ENCODE measurements at places on chromosomes 2 and 18. TPM values are rescaled to one million over a fixed set of nuclear protein-coding genes. Genes with fewer than 3 reads are reported as not detected.

- no peak overlapping the region for H3K4me3 ChIP-seq
- no peak overlapping the region for H3K27ac ChIP-seq
- DNase-seq: no peak
- H3K4me1 ChIP-seq: no peaks in the 10 kb centered on the region
Observed at GRCh38 chr2:105588581-105588980, 156.1 kb upstream of the NCK2 start.

GRCh38 chr2:139155991-139156390 lies 375.8 kb upstream of the NXPH2 start:
- H3K36me3 ChIP-seq: no peaks in the 10 kb centered on the region
- peak; percentile 1 for DNase-seq
- no peaks in the 10 kb centered on the region for H3K27me3 ChIP-seq
- no peak overlapping the region for H3K27ac ChIP-seq
- no peak overlapping the region for H3K4me3 ChIP-seq

TUBA3D gene
- not detected for total RNA-seq

GRB14 gene
- 0.26 TPM for total RNA-seq

DNA sequence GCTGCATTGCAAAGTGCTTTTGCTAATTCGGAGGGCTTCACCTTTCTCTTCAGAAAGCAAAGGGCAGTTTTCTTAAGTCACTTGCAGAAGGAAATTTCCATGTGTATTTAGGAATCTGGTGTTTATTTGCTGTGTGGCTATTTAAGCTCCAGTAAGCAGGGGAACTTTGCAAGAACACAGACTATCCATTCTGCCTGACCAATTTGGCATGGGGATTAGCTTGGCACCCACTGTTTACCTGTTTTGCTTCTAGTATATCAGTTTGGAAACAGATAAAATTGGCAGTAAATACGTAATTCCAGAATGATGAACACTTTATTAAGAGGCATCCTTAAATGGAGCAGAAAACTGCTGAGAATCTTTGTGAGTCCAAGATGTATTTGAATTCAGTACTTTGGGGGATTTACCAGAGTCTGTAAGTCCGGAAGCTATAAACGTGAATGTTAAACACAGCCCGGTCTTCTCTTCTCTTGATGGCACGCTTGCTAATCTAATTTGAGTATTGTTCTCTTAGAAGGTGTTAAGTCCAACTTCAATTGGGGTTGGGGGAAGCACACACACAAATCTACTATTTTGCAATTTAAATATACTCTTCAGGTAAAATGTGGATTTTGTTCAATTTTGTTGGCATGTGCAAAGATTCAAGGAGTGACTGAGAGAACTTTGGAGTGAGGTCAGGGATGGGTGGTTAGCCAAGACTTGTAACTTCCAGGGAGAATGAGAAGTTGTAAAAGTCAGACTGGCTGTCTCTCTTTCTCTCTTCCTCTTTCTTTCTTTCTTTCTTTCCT lies 650 bp downstream of the ACKR3 start:
- H3K4me3 ChIP-seq: no peak overlapping the region
- DNase-seq: no peak
- H3K27ac ChIP-seq: no peak overlapping the region
- no peaks in the 10 kb centered on the region for H3K4me1 ChIP-seq

GRCh38 chr2:92073036-92073814 lies 2798.0 kb upstream of the TEKT4 start:
- H3K36me3 ChIP-seq: no peaks in the 10 kb centered on the region
- H3K4me1 ChIP-seq: no peaks in the 10 kb centered on the region
- H3K4me3 ChIP-seq: no peak overlapping the region
- no peaks in the 10 kb centered on the region for H3K27me3 ChIP-seq
- no peak for DNase-seq
- no peak overlapping the region for H3K27ac ChIP-seq

GRCh38 chr2:107669335-107669734 lies 157.4 kb upstream of the RGPD4 start:
- DNase-seq: peak; percentile 32
- H3K4me3 ChIP-seq: no peak overlapping the region
- H3K27ac ChIP-seq: no peak overlapping the region
- no peaks in the 10 kb centered on the region for H3K27me3 ChIP-seq
- H3K4me1 ChIP-seq: no peaks in the 10 kb centered on the region
- no peaks in the 10 kb centered on the region for H3K36me3 ChIP-seq

DNA sequence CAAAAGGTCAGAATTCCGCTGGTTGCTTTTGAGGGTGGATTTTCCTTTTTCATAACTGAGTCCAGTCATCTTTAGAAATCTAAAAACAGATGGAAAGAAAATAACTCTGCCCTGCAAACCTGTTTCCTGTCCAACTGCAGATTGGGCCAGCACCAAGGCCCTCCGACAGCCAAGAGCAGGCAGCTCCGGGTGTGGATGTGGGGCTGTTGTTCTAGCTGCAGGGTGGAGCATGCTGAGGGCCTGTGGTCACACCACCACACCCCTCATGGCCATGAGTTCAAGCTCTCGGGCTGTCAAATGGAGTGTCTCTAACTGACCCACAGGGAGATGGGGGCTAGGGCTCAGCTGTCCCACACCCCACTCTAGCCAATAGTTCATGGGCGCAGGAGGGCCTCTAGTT lies 69.3 kb upstream of the BZW1 start:
- H3K36me3 ChIP-seq: no peaks in the 10 kb centered on the region
- peaks cover 13% of the 10 kb centered on the region for H3K4me1 ChIP-seq
- no peaks in the 10 kb centered on the region for H3K27me3 ChIP-seq
- no peak overlapping the region for H3K4me3 ChIP-seq

CHST10 gene
- total RNA-seq: 7.4 TPM

GREB1 gene
- total RNA-seq: 0.51 TPM

OR6B2 gene
- total RNA-seq: not detected

ANKRD30B gene
- under 0.01 TPM for total RNA-seq

GRCh38 chr2:133231264-133231663 lies 337.0 kb downstream of the NCKAP5 start:
- DNase-seq: no peak
- no peak overlapping the region for H3K4me3 ChIP-seq
- H3K36me3 ChIP-seq: no peaks in the 10 kb centered on the region
- H3K4me1 ChIP-seq: peaks cover 3% of the 10 kb centered on the region
- H3K27me3 ChIP-seq: no peaks in the 10 kb centered on the region

DNA sequence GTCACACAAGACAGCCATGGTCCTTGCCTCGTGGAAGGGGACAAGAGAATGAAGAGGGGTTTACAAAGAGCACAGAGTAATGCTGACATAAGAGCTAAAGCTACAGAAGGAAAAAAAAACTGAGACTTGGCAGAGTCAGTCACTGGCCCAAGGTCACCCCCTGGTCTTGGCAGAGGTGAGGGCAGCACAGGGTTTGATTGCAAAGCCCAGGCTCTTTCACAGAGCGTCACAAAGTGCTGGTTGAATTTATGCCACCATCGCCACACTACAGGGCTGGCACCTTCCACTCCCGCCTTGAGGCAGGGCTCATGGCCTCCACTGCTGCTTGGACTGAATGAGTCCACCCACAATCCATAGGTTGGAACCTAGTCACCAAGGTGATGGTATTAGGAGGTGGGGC lies 190.2 kb downstream of the INHBB start:
- peaks cover 14% of the 10 kb centered on the region for H3K4me1 ChIP-seq
- no peak for DNase-seq
- H3K36me3 ChIP-seq: no peaks in the 10 kb centered on the region
- peaks cover 19% of the 10 kb centered on the region for H3K27me3 ChIP-seq
- H3K27ac ChIP-seq: no peak overlapping the region
- no peak overlapping the region for H3K4me3 ChIP-seq

DNA sequence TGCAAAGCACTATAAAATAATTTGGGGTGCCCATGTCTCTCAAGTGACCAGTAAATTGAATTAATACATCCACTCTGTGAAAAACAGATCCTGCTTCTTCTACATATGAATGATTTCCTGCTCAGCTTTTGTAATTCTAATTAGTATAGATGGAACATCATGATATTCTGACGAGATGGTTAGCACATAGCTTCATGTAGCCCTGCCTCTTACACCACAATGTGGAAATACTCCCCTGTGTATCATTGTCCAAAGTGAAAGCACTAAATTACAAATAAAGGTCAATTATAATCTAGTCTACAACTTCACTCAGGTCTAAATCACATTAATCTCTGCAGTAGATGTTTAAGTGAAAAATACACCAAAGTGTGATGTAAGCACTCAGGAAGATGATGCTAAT lies 32.9 kb upstream of the SYT4 start:
- H3K36me3 ChIP-seq: no peaks in the 10 kb centered on the region
- H3K27me3 ChIP-seq: no peaks in the 10 kb centered on the region

DNA sequence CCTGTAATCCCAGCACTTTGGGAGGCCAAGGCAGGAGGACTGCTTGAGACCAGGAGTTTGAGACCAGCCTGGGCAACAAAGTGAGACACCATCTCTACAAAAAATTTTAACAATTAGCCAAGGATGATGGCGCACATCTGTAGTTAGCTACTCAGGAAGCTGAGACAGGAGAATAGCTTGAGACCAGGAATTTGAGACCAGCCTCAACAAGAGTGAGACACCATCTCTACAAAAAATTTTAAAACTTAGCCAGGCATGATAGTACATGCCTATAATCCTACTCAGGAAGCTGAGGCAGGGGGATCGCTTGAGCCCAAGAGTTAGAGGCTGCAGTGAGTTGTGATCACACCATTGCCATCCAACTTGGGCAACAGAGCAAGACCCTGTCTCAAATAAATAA lies 7.0 kb downstream of the MEMO1 start:
- no peak for DNase-seq
- no peak overlapping the region for H3K27ac ChIP-seq
- H3K4me3 ChIP-seq: no peak overlapping the region
- no peaks in the 10 kb centered on the region for H3K36me3 ChIP-seq
- H3K27me3 ChIP-seq: no peaks in the 10 kb centered on the region
- H3K4me1 ChIP-seq: peaks cover 2% of the 10 kb centered on the region

GRCh38 chr2:206004004-206004693 lies 81.8 kb downstream of the INO80D start:
- H3K27me3 ChIP-seq: no peaks in the 10 kb centered on the region
- H3K4me1 ChIP-seq: no peaks in the 10 kb centered on the region
- peaks cover 3% of the 10 kb centered on the region for H3K36me3 ChIP-seq
- DNase-seq: no peak
- no peak overlapping the region for H3K4me3 ChIP-seq

DNA sequence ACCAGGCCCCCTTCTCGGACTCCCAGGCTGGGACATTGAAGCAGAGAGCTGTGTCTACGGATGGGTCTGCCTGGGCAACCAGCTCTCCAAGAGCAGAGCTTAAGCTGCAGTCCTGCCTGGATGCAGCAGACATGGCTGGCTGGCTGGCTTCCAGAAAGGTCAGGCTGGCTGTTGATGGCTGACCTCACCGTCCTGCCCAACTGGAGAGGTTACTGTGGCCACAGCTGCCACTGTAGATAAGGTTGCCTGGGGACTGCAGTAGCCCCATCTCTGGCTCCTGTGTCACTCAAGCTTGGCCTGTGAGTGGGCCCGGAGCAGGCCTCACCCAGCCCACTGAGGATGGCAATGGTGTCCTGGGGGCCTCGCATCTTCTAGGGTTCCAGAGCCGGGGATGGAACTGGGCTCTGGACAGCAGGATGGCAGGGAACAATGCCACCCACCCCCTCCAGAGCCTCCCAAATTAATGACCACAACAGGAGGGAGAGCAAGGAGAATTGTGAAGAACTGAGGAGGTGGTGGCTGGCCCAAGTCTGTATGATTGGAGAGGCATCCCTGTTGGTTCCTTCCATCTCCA lies 37.0 kb upstream of the FOSL2 start:
- no peak overlapping the region for H3K4me3 ChIP-seq
- H3K27ac ChIP-seq: peak overlapping the region; percentile 73
- no peak for DNase-seq
- H3K4me1 ChIP-seq: peaks cover 21% of the 10 kb centered on the region
- no peaks in the 10 kb centered on the region for H3K36me3 ChIP-seq

EFHD1 gene
- not detected for total RNA-seq

- H3K27ac ChIP-seq: no peak overlapping the region
- H3K27me3 ChIP-seq: no peaks in the 10 kb centered on the region
- H3K36me3 ChIP-seq: no peaks in the 10 kb centered on the region
- no peak overlapping the region for H3K4me3 ChIP-seq
- DNase-seq: no peak
Observed at GRCh38 chr2:106565599-106565998, 78.4 kb downstream of the CD8B2 start.

- no peak overlapping the region for H3K4me3 ChIP-seq
- no peaks in the 10 kb centered on the region for H3K4me1 ChIP-seq
- no peak overlapping the region for H3K27ac ChIP-seq
- no peaks in the 10 kb centered on the region for H3K36me3 ChIP-seq
Observed at GRCh38 chr2:227127201-227127600, 36.8 kb downstream of the COL4A4 start.
